ENCODE measurements at places on chromosomes 16 and 17.
A peak's percentile ranks its signal among the peaks of the same experiment; 100 is the strongest.

DNA sequence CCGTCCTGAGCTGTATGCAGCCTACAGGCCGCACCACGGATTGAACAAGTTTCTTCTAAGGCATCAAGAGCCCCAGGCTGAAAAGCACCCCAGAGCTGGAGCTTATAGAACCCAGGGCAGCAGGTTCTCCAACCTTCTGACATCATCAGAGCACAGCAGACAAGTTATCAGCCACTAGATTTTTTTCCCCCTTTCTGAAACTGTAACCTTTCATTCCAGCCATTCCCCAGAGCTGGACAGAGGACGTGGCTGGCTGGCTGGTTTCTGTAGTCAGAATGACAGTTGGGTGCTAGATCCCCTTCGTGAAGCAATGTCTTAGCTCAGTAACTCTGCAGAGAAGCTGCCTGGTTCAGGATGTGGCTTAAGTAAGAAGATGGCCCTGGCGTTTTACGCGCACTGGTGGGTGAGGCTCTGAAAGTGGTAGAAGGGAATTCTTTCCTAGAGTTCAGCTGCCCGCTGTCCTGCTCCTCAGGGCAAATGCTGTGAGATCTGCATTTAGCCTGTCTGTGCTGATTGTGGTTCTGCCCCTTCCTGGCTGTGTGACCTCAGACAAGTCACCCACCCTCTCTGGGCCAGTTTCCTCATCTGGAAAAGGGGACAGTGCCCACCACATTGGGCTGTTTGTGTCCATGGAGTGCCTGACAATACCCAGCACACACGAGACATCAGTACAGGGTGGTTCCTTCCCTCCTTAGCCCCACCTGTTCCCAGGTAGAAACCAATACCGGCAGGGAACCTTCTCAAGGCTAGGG lies 9.1 kb downstream of the DEXI start:
- peak; percentile 36 for DNase-seq

DNA sequence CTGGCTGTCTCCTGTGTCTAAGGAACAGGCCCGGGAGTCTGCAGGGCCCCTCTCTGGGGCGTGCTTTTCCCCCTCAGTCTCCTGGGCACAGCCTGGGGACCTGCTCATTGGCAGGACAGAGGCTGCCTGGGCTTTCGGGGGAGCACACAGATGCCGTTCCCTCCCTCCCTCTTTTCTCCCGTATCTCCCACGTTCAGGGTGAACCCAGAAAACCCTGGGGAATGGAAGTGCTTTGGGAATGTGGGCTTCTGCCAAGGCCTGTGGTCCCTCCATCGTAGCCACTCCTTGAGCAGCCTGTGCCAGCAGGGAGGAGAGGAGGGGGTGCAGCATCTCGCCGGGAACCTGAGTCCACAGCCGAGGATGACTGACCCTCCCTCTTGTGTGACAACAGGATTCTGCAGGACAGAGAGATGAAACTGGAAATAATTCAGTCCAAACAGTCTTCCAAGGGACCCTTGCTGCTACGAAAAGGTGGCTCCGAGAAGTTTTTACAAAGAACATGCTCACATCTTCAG lies 52.0 kb downstream of the RNF213 start:
- no peak for DNase-seq

DNA sequence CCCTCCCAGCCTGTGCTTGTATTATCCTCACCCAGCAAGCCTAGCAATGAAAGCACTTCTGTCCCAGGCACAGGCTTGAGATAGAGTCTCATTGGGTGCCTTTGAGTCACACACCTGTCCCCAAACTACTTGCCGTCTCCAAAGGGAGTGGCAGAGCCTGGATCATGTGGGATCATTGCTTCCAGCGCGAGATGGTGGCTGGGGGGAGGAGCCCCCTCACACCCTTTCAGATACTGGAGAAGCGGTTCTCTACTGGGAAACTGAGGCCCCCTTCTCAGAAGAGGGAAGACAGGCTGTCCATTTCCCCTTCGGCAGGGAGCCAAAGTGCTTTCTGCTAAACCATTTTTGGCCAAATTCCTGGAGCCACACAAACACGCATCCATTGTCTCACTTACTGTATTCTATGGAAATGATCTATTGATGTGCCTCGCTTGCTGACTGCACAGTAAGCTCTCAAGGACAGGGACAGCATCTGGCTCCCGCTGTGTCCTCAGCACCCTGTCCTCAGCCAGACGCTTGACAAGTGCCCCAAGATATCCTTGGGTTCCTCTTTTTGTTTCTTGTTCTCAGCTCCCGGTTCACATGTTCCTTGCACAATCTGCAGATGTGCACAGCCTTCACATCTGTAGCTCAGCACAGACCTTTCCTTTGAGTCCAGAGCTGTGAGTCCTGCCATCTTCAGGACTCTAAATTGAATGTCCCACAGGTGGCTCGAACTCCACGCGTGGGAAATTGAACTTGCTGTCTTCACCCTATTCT lies 26.0 kb upstream of the DLX3 start:
- peak; percentile 64 for DNase-seq

DNA sequence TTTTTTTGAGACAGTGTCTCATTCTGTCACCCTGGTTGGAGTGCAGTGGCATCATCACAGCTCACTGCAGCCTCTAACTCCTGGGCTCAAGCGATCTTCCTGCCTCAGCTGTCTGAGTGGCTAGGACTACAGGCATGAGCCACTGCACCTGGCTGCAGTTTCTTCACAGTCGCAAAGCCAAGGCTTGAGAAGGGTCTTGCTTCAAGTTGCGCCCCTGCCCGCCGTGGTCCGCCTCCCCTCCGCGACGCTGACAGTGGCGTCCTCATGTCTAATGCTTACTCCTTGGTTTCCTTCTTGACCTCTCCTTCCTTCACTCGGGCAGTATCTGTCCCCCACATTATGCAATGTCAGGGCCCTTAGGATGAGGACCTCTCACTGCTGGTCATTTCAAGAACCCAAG lies 112.7 kb downstream of the ADCY9 start:
- DNase-seq = no peak
